ENCODE measurements at places on chromosomes 12 and 14. TPM values are rescaled to one million over a fixed set of nuclear protein-coding genes. Genes with fewer than 3 reads are reported as not detected.

Gene PLCZ1
- not detected for total RNA-seq

Gene PDZRN4
- 16.8 TPM for total RNA-seq

Gene VDR
- 1.9 TPM for total RNA-seq

Gene SYT1
- total RNA-seq, result not detected

Gene LMO3
- 10.6 TPM for total RNA-seq

Gene ARHGEF40
- total RNA-seq, result 2.0 TPM

Gene BRI3BP
- 120 TPM for total RNA-seq

Gene FSCB
- not detected for total RNA-seq

Gene GPRC5D
- total RNA-seq, result not detected

Gene CACNA2D4
- not detected for total RNA-seq

Gene TEX22
- total RNA-seq, result 9.2 TPM

Gene SLC6A15
- not detected for total RNA-seq

Gene SIX6
- not detected for total RNA-seq

Gene SPTB
- total RNA-seq, result not detected

Gene KLRB1
- total RNA-seq, result not detected

Gene RAB3IP
- total RNA-seq, result 79.5 TPM

Gene HOXC11
- 3.8 TPM for total RNA-seq
